Stomach (tissue), 19 donors: ENCODE measurements at places on chromosomes 3 and 15.
A peak's percentile ranks its signal among the peaks of the same experiment; 100 is the strongest.

DNA sequence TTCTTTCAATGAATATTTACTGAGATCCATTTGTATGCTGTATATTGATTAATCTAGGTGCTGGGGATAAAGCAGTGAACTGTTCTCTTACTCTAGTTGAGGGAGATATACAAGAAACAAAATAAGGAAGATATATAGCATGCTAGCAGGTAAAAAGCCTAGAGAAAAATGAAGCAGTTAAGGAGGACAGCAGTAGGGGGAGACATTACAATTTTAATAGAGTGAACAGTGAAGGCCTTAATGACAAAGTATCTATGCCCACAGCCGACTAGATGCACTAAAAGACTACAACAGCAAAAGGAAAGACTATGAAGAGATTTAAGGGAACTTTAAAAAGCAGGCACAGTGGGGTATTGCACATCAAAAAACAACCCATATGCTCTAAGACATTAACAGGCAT is 81.4 kb downstream of the XRN1 start:
- peaks cover 10% of the 10 kb centered on the region for H3K4me1 ChIP-seq
- peaks cover 90% of the 10 kb centered on the region for H3K36me3 ChIP-seq
- no peak overlapping the region for H3K4me3 ChIP-seq
- no peaks in the 10 kb centered on the region for H3K27me3 ChIP-seq

- no peaks in the 10 kb centered on the region for H3K27me3 ChIP-seq
- DNase-seq = no peak
- H3K36me3 ChIP-seq = no peaks in the 10 kb centered on the region
- peaks cover 3% of the 10 kb centered on the region for H3K4me1 ChIP-seq
- H3K4me3 ChIP-seq = no peak overlapping the region
- no peak overlapping the region for H3K27ac ChIP-seq
Measured at GRCh38 chr3:190811775-190812480, 50.6 kb downstream of the GMNC start.

- H3K27ac ChIP-seq = no peak overlapping the region
- H3K4me3 ChIP-seq = no peak overlapping the region
- no peaks in the 10 kb centered on the region for H3K4me1 ChIP-seq
Measured at GRCh38 chr3:167302678-167303077, 77.4 kb downstream of the ZBBX start.

DNA sequence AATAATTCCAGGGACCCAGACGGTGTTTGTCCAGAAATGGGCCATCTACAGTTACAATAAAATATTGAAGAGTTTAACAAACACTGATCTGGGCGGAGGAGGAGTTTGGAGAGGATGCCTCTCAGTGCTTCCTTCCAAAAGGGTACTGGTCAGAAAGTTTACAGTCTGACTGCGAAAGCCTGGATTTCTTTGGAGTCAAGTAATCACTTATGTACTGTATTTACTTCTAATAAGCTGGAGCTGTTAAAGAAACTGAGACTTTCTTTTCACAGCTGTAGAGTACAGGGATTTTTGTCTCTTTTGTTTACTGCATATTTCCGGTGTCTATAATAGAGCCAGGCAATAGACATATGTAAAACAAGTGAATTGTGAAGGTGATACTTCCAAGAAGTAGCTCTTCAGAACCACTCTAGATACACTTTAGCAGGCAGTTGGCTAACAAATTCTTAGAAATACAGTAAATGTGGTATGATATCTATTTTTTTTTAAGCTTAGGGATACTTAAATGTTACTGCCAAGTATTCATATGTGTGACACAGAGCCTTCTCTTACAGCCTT is 22.1 kb upstream of the NEO1 start:
- DNase-seq = no peak
- no peak overlapping the region for H3K27ac ChIP-seq
- H3K4me1 ChIP-seq = no peaks in the 10 kb centered on the region

DNA sequence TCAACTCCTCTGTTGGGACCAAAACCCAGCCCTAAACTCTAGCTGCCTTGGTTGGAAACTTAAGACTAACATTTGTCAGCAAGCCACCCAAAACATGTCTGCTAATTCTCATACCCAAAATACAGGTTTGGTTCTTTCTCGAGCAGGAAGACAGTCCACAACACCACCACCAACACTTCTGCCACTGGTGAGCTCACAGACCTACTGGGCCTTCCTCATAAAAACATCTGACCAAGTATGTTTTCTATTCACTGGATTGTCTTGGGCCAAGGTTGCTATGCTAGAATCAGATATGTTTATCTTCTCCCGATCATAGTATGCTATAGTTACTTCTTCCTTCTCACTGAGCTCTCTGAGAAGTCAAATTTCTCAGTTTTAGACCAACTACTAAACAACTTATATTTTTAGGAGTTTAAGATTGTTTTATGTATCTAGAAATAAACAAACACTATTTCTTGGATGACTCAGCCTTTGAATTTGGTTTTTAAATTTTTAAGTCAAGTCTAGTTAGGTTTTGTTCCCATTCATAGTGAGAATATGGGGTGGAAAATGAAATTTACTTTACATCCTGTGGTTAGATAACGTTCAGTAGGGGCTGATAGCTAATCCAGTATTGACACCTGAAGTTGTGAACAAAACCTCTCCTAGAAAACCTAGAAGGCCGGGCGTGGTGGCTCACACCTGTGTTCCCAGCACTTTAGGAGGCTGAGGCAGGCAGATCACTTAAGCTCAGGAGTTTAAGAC is 360.5 kb downstream of the RSL24D1 start:
- no peaks in the 10 kb centered on the region for H3K36me3 ChIP-seq
- no peak for DNase-seq
- no peaks in the 10 kb centered on the region for H3K27me3 ChIP-seq
- H3K4me3 ChIP-seq = no peak overlapping the region
- H3K27ac ChIP-seq = no peak overlapping the region

DNA sequence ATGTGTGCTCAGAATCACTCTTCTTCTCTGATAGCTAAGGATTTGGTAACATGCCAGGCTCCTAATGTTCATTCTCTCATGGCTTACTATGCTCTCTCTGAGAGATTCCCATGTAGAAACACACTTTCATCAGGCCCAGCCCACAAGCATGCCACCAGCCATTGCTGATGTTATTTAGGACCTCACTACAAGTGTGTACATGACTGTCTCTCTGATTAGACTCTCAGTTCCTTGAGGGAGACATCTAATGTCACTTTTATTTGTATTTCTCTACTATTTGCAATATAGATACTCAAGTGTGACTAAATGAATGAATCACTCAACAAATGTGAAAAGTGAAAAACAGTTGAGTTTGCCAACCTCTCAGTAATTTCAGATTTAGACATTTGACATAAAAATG is 84.3 kb upstream of the ARL6 start:
- DNase-seq = no peak
- no peaks in the 10 kb centered on the region for H3K4me1 ChIP-seq
- H3K36me3 ChIP-seq = no peaks in the 10 kb centered on the region
- no peak overlapping the region for H3K4me3 ChIP-seq
- no peak overlapping the region for H3K27ac ChIP-seq

GRCh38 chr15:65285291-65286068 is 1.2 kb downstream of the PARP16 start:
- DNase-seq = no peak
- peak overlapping the region; percentile 71 for H3K4me3 ChIP-seq
- H3K27ac ChIP-seq = peak overlapping the region; percentile 92
- H3K4me1 ChIP-seq = peaks cover 36% of the 10 kb centered on the region
- H3K36me3 ChIP-seq = peaks cover 5% of the 10 kb centered on the region
- H3K27me3 ChIP-seq = no peaks in the 10 kb centered on the region

DNA sequence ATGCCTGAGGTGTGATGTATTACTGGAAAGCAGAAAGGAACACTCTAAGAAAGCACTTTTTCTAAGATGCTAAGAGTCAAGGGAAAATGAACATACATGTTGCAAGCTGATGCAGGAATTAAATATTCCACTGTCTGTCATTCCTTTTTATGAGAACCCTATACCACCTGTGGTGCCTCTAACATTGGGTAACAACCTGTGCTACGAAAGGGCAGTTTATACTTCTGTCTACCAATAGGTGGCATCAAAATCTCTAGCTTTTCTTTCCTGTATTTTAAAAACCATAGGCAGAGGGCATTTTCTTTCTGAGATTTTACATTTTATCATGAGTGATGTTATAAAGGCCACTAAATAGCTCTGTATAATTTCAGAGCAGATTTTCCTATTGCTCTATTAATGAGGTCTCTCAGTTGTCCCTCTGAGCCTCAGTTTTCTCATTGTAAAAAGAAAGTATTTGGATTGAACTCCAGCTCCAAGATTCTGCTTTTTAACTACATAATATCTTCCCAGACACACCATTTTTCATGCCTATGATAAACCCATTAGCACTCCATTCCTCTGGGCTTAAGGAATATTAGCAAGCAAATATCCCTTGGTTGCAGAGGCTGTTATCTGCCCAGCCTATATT is 3.5 kb upstream of the CPNE4 start:
- H3K4me1 ChIP-seq = no peaks in the 10 kb centered on the region
- H3K36me3 ChIP-seq = no peaks in the 10 kb centered on the region
- no peak overlapping the region for H3K4me3 ChIP-seq

DNA sequence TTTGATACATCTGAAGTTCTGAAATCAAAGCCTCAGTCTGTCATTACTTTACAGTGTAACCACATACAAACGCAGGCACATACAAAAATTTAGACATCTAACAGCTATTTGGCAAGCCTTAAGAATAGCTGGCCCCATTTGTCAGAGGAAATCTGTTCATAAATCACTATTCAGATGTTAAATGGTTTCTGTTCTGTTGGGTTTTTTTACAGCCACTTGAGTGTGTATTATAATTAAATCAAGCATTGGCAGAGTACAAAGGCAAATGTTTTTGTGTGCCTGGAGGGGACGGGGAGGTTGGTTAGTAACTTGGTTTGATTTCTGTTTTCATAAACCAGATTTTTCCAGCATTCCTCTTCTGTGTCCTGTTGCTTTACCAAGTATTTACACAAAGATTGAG is 24.1 kb downstream of the PIGB start:
- DNase-seq = no peak
- H3K4me1 ChIP-seq = no peaks in the 10 kb centered on the region
- H3K27ac ChIP-seq = no peak overlapping the region
- no peak overlapping the region for H3K4me3 ChIP-seq

DNA sequence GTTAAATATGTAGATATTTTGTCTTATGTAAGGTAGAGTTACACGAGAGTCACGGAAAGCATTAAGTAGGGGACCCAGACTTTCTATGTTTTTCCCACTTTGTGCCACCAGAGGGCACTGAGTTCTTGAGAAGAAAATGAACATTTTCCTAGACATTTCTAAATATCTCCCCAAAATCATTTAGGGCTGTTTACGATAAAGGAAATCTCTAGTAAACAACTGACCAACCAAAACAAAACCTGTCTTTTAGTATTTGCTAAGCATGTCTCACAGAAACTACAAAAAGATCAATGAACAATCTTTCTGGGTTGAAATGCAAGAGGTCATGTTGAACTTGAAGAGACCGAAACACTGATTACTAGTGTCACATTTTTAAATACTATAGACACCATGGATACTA is 16.1 kb downstream of the POU1F1 start:
- no peak overlapping the region for H3K27ac ChIP-seq
- DNase-seq = peak; percentile 65
- no peaks in the 10 kb centered on the region for H3K27me3 ChIP-seq
- no peak overlapping the region for H3K4me3 ChIP-seq

- H3K4me1 ChIP-seq = peaks cover 10% of the 10 kb centered on the region
- no peak overlapping the region for H3K4me3 ChIP-seq
- DNase-seq = no peak
Measured at GRCh38 chr3:172644258-172644657, 66.6 kb downstream of the NCEH1 start.

DNA sequence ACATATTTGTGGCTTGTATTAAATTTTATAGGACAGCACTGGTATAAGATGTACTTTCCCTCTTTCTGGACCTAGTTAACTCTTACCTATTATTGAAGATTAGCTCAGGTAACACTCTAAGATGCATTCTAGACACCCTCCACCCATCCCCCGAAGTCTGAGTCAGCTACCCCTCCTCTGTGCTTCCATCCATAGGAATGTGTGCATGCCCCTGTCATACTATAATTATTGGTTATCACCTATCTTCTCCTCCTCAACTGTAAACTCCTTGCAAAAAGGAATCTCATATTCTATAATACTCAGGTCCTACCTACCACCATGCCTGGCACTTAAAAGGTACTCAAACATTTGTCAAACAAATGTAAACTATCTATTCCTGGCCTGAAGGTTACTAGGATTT is 3.0 kb downstream of the PEAK1 start:
- no peak overlapping the region for H3K27ac ChIP-seq
- H3K4me1 ChIP-seq = peaks cover 52% of the 10 kb centered on the region
- no peaks in the 10 kb centered on the region for H3K36me3 ChIP-seq
- no peak overlapping the region for H3K4me3 ChIP-seq
- H3K27me3 ChIP-seq = no peaks in the 10 kb centered on the region

DNA sequence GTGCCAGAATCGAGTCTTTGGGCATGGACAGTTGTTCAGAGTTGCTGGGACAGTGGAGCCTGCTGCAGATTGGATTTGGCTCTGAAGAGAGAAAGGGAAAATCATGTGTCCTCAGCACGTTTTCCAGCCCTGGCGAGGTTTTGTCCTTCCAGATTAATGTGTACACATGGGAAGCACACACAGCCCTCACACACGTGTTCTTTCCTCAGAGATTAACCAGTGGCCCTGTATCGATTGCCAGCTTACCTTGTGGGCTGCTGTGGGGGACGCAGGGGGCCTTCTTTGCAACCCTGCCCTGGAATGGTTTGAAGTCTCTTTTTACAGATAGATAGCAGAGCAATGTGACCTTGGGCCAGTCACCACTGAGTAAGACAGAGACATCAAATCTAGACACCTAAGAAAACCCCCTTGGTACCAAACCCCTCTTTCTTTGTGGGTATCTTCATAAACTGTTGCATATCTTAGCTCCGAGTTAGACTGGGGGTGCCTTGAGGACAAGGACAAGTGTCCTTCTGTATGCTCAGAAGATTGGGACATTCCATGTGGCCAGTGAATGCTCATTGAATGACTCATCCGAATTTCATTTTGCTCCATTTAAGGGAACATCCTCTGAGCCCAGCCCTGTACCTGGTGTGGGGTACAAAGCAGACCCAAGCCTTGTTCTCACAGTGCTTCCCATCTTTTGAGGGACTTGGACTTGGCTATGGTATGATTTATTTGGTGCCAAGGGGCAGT is 48.0 kb downstream of the SMAD6 start:
- H3K4me3 ChIP-seq = no peak overlapping the region
- peaks cover 75% of the 10 kb centered on the region for H3K4me1 ChIP-seq
- peak overlapping the region; percentile 43 for H3K27ac ChIP-seq
- no peaks in the 10 kb centered on the region for H3K27me3 ChIP-seq

- H3K4me3 ChIP-seq = peak overlapping the region; percentile 20
- H3K27me3 ChIP-seq = no peaks in the 10 kb centered on the region
- H3K27ac ChIP-seq = peak overlapping the region; percentile 91
Measured at GRCh38 chr15:40104865-40105516, 3.7 kb downstream of the BMF start.

GRCh38 chr15:31262901-31263671 is 63.5 kb upstream of the KLF13 start:
- no peak overlapping the region for H3K4me3 ChIP-seq
- no peaks in the 10 kb centered on the region for H3K36me3 ChIP-seq
- no peaks in the 10 kb centered on the region for H3K27me3 ChIP-seq

- H3K4me3 ChIP-seq = no peak overlapping the region
- peaks cover 27% of the 10 kb centered on the region for H3K4me1 ChIP-seq
Measured at GRCh38 chr3:194158942-194159439, 23.0 kb downstream of the HES1 start.

GRCh38 chr15:29937956-29938355 is 115.7 kb upstream of the TJP1 start:
- H3K27me3 ChIP-seq = no peaks in the 10 kb centered on the region
- DNase-seq = no peak
- no peaks in the 10 kb centered on the region for H3K36me3 ChIP-seq
- H3K4me3 ChIP-seq = no peak overlapping the region
